ENCODE measurements at places on chromosomes 6 and 20. TPM values are rescaled to one million over a fixed set of nuclear protein-coding genes. Genes with fewer than 3 reads are reported as not detected.

GRCh38 chr20:60097285-60097684 lies 139.1 kb downstream of the CDH26 start:
- H3K36me3 ChIP-seq, result no peaks in the 10 kb centered on the region
- H3K27ac ChIP-seq, result peak overlapping the region; percentile 39
- no peak overlapping the region for H3K4me3 ChIP-seq

GRCh38 chr6:109653264-109653663 lies 37.7 kb downstream of the AK9 start:
- H3K27ac ChIP-seq, result no peak overlapping the region
- H3K27me3 ChIP-seq, result no peaks in the 10 kb centered on the region
- no peak overlapping the region for H3K4me3 ChIP-seq
- DNase-seq, result no peak

- H3K27ac ChIP-seq, result no peak overlapping the region
- no peak overlapping the region for H3K4me3 ChIP-seq
- H3K36me3 ChIP-seq, result no peaks in the 10 kb centered on the region
- no peaks in the 10 kb centered on the region for H3K4me1 ChIP-seq
- H3K27me3 ChIP-seq, result no peaks in the 10 kb centered on the region
- DNase-seq, result no peak
These were observed 1.4 kb upstream of the EPM2A start for GRCh38 chr6:145736661-145737144.

GRCh38 chr20:63123331-63123741 lies 92.6 kb downstream of the YTHDF1 start:
- DNase-seq, result no peak
- H3K4me3 ChIP-seq, result no peak overlapping the region
- no peaks in the 10 kb centered on the region for H3K36me3 ChIP-seq
- H3K27ac ChIP-seq, result no peak overlapping the region
- peaks cover 35% of the 10 kb centered on the region for H3K27me3 ChIP-seq

GRCh38 chr6:120682145-120682544 lies 652.1 kb downstream of the TBC1D32 start:
- H3K4me1 ChIP-seq, result no peaks in the 10 kb centered on the region
- H3K27me3 ChIP-seq, result no peaks in the 10 kb centered on the region
- H3K36me3 ChIP-seq, result no peaks in the 10 kb centered on the region
- H3K27ac ChIP-seq, result no peak overlapping the region
- H3K4me3 ChIP-seq, result no peak overlapping the region

- H3K4me1 ChIP-seq, result peaks cover 69% of the 10 kb centered on the region
- H3K27ac ChIP-seq, result no peak overlapping the region
- no peaks in the 10 kb centered on the region for H3K27me3 ChIP-seq
These were observed 49.0 kb downstream of the RREB1 start for GRCh38 chr6:7156643-7157278.

NKAPL gene
- not detected for total RNA-seq

DNA sequence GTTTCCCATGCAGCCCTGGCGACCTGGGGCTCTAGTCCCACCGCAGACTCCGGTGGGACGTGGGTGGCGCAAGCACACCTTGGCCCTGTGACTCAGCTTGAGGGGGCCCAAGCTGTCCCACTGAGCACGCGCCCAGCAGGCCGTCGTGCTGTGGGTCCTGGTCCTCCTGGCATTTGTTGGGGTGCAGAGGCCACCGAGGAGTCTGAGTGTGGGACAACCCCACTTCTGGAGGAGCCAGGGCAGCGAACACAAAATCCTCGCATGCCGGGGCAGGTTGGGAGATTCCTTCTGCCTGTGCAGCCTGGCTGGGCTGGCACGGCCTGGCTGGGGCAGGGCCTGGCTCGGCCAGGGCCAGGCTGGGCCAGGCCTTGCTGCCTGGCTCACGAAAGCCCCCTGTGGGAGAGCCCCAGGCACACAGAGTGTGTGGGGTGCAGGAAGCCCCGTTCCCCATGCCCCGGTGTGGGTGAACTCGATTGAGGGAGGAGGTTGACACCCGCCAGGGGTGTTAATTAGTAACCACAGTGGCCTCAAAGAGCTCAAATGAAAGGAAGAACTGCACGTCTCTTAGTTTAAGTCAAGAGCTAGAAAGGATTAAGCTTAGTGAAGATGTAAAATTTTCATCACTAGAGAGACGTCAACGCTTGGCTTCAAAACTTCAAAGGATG lies 1808.5 kb upstream of the DEFB115 start:
- no peak overlapping the region for H3K4me3 ChIP-seq
- H3K27me3 ChIP-seq, result no peaks in the 10 kb centered on the region
- no peak for DNase-seq
- no peaks in the 10 kb centered on the region for H3K36me3 ChIP-seq

DNA sequence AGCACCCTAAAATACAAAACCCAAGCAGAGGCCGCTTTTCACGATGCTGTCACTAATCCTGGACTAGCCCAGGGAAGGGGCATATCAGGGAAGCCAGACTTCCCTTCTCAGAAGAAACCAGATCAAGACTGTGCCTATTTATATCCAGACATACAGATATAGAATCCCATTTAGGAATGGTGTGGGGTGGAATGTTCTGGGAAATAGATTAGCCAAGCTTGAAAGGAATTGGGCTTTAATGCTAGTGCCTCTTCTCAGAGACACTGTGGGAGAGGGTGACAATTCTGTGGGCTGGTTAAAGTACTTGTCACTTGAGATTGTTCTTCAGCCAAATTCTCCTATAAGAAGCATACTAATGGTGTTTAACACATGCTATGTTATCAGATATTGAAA lies 45.5 kb downstream of the SNAP25 start:
- no peak for DNase-seq
- H3K27me3 ChIP-seq, result peaks cover 15% of the 10 kb centered on the region
- H3K4me1 ChIP-seq, result no peaks in the 10 kb centered on the region
- no peak overlapping the region for H3K4me3 ChIP-seq
- no peak overlapping the region for H3K27ac ChIP-seq
- H3K36me3 ChIP-seq, result no peaks in the 10 kb centered on the region

- DNase-seq, result no peak
- peaks cover 11% of the 10 kb centered on the region for H3K4me1 ChIP-seq
- H3K36me3 ChIP-seq, result no peaks in the 10 kb centered on the region
- no peak overlapping the region for H3K4me3 ChIP-seq
These were observed 40.6 kb downstream of the GCNT2 start for GRCh38 chr6:10561611-10562199.

DNA sequence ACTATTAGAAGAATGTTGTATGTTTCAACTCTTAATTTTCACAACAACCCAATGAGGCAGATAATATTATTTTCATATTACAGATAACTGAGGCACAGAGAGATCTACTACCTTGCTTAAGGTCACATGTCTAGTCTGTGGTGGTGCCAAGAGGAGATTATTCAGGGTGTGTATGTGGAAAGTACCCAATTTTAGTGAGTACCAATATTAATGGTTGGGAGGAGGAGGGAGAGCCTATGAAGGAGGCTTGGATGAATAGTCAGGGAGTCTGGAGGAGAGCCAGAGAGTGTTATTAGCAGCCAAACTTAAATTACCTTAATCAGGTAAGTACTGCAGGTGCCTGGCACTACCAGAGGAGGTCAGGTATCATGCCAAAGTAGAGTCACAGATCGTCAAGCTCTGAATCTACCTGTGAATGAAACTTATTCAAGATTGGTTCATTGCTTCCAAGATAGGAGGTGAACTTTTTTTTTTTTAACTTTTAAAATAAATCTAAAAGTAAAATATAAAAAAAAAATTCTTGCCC lies 10.9 kb upstream of the CALHM6 start:
- no peak for DNase-seq
- no peak overlapping the region for H3K4me3 ChIP-seq

HTR1E gene
- not detected for total RNA-seq

PTK6 gene
- total RNA-seq, result 0.80 TPM

PTPRT gene
- not detected for total RNA-seq

- no peak for DNase-seq
- H3K4me3 ChIP-seq, result no peak overlapping the region
- H3K4me1 ChIP-seq, result peaks cover 2% of the 10 kb centered on the region
- peaks cover 4% of the 10 kb centered on the region for H3K36me3 ChIP-seq
These were observed 62.4 kb upstream of the TMEM200A start for GRCh38 chr6:130303431-130303830.

TNF gene
- 33.6 TPM for total RNA-seq

GRCh38 chr6:155311086-155311485 lies 3.2 kb downstream of the TFB1M start:
- peaks cover 28% of the 10 kb centered on the region for H3K4me1 ChIP-seq
- no peak overlapping the region for H3K4me3 ChIP-seq
- H3K27me3 ChIP-seq, result no peaks in the 10 kb centered on the region
- peak overlapping the region; percentile 81 for H3K27ac ChIP-seq

OR2H2 gene
- not detected for total RNA-seq

DNA sequence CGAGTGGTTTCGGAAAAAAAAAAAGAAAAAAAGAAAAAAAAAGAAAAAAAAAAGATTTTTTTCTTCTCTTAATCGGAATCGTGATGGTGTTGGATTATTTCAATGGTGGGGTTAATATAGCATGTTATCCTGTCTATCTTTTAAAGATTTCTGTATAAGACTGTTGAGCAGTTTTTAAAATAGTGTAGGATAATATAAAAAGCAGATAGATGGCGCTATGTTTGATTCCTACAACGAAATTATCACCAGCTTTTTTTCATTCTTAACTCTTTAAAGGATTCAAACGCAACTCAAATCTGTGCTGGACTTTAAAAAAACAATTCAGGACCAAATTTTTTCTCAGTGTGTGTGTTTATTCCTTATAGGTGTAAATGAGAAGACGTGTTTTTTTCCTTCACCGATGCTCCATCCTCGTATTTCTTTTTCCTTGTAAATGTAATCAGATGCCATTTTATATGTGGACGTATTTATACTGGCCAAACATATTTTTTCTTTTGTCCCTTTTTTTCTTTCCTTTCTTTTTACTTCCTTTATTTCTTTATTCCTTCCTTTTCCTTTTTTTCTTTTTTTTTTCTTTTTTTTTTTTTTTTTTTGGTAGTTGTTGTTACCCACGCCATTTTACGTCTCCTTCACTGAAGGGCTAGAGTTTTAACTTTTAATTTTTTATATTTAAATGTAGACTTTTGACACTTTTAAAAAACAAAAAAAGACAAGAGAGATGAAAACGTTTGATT lies 3.6 kb downstream of the SOX4 start:
- peak overlapping the region; percentile 78 for H3K27ac ChIP-seq
- peaks cover 57% of the 10 kb centered on the region for H3K27me3 ChIP-seq
- no peaks in the 10 kb centered on the region for H3K36me3 ChIP-seq
- peaks cover 19% of the 10 kb centered on the region for H3K4me1 ChIP-seq
- no peak for DNase-seq
- peak overlapping the region; percentile 92 for H3K4me3 ChIP-seq

GRCh38 chr6:119511024-119511423 lies 161.5 kb upstream of the MAN1A1 start:
- H3K27ac ChIP-seq, result no peak overlapping the region
- H3K27me3 ChIP-seq, result peaks cover 20% of the 10 kb centered on the region
- DNase-seq, result no peak
- H3K4me3 ChIP-seq, result no peak overlapping the region
- H3K4me1 ChIP-seq, result no peaks in the 10 kb centered on the region

EGFL8 gene
- 9.7 TPM for total RNA-seq

DNA sequence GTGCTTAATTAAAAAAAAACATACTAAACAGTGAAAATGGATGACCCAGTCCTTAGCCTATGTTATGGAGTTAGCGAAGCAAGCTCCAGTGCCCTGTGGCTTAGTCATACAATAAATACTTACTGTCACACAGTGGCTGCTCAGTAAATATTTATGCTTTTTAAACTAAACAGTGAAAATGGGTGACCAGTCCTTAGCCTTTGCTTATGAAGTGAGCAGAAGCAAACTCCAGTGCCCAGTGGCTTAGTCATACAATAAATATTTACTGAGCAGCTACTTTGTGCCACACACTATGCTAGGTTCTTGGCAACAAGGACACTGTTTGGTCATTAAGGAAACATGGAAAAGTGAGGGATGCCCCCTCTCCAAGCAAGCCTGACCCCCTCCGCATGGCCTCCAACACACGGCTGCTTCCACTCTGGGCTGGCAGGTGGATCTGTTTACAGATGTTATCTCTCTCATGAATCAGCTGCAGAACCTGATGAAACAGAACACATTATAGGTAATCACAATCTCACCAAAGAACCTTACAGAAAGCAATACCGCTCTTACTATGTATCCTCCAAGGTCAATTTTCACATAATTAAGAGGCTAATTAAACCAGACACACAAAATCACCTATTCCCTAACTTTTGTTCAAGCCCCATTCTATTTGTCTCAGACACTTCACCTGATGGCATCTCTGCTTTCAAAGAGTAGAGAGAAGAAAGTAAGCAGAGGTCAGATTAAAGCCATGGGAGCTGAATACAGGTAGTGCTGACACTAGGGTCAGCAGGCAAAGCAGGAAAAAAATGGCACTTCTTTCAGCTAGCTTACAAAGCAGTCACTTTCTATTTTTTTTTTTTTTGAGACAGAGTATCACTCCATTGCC lies 27.3 kb downstream of the CDK5RAP1 start:
- no peak for DNase-seq
- H3K27me3 ChIP-seq, result no peaks in the 10 kb centered on the region
- H3K4me3 ChIP-seq, result peak overlapping the region; percentile 36
- peaks cover 10% of the 10 kb centered on the region for H3K36me3 ChIP-seq

- no peak for DNase-seq
- peaks cover 54% of the 10 kb centered on the region for H3K27me3 ChIP-seq
These were observed 145.6 kb downstream of the DHX35 start for GRCh38 chr20:39107741-39108140.

DNA sequence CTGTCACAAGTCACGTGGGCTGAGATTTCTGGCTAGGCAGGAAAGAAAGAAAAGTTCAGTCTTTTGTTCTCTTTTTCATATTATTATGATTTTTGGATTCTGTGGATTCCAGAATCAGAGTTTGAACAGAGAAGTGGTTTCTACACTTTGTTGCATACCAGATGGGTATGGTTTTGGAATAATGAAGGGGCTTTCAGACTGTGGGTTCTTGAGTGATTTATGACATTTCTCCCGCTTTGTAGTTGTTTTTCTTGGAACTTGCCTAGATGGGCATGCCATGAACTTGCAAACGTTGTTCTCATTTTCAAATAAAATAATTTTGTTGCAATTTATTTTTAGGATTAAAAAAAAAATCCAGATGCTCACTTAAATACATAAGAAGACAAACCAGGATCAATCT lies 34.4 kb downstream of the CBFA2T2 start:
- no peak overlapping the region for H3K27ac ChIP-seq
- no peaks in the 10 kb centered on the region for H3K27me3 ChIP-seq
- peaks cover 25% of the 10 kb centered on the region for H3K4me1 ChIP-seq
- H3K4me3 ChIP-seq, result no peak overlapping the region
- no peaks in the 10 kb centered on the region for H3K36me3 ChIP-seq
- DNase-seq, result no peak

GRIK2 gene
- total RNA-seq, result not detected

GRCh38 chr20:59776626-59777330 lies 156.7 kb downstream of the SYCP2 start:
- DNase-seq, result no peak
- H3K4me1 ChIP-seq, result peaks cover 4% of the 10 kb centered on the region
